ENCODE measurements at places on chromosomes 3 and 15. TPM values are rescaled to one million over a fixed set of nuclear protein-coding genes. Genes with fewer than 3 reads are reported as not detected.

GRCh38 chr15:90266061-90266431, 574 bp downstream of the NGRN start:
- peak overlapping the region; percentile 98 for H3K27ac ChIP-seq
- no peaks in the 10 kb centered on the region for H3K27me3 ChIP-seq
- H3K36me3 ChIP-seq: peaks cover 15% of the 10 kb centered on the region
- H3K4me3 ChIP-seq: peak overlapping the region; percentile 96
- H3K4me1 ChIP-seq: peaks cover 33% of the 10 kb centered on the region

DNA sequence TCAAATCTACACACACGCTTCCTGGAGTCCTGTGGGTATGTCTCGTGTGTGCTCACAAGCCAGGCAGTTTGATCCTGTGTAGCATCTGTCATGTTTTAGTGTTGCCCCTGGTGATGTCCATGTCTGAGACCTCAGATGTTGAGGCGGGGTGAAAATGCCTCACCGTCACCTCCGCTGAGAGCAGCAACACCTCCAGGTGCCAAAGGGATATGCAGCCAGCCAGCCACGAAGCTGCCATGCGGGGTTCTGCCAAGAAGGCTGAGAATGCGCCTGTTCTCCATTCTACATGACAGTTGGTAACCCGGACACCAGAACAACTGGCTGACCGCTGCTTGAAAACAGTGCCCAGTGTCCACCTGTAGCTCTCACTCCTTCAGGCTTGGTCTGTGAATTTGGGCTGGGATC, 253.8 kb downstream of the TLE3 start:
- no peaks in the 10 kb centered on the region for H3K36me3 ChIP-seq
- H3K4me3 ChIP-seq: no peak overlapping the region
- DNase-seq: no peak
- H3K4me1 ChIP-seq: peaks cover 2% of the 10 kb centered on the region

GRCh38 chr3:100954990-100955389, 38.2 kb downstream of the ABI3BP start:
- H3K27ac ChIP-seq: no peak overlapping the region
- no peak overlapping the region for H3K4me3 ChIP-seq
- H3K27me3 ChIP-seq: no peaks in the 10 kb centered on the region
- no peaks in the 10 kb centered on the region for H3K4me1 ChIP-seq

The TRIM71 gene
- not detected for total RNA-seq

- DNase-seq: no peak
- no peaks in the 10 kb centered on the region for H3K27me3 ChIP-seq
- H3K4me3 ChIP-seq: no peak overlapping the region
- no peak overlapping the region for H3K27ac ChIP-seq
Observed at GRCh38 chr3:172904711-172905373, 154.3 kb downstream of the ECT2 start.

- H3K27me3 ChIP-seq: peaks cover 13% of the 10 kb centered on the region
- no peak overlapping the region for H3K27ac ChIP-seq
- H3K4me3 ChIP-seq: no peak overlapping the region
- no peaks in the 10 kb centered on the region for H3K36me3 ChIP-seq
Observed at GRCh38 chr15:68987676-68988075, 26.8 kb upstream of the NOX5 start.

DNA sequence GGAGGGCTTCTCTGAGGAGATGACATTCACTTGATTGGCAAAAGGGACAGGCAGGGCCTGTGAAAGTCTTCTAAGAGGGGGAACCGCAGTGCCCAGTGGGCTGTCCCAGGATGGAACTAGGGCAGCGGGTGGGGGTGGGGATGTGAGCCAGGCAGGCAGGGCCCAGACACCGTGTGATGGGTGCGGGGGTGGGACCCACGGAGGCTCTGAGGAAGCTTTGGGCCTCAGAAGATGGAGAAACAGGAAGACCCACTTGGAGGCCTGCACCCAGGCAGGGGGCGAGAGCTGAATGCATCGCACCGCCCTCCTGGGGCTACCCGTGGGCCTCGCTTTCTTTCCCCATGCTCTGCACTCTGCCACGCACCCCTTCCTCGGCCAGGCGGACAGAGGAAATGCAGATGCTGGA, 32.9 kb upstream of the ACAD9 start:
- H3K4me1 ChIP-seq: peaks cover 10% of the 10 kb centered on the region
- no peaks in the 10 kb centered on the region for H3K36me3 ChIP-seq
- peak overlapping the region; percentile 80 for H3K4me3 ChIP-seq

The CCR9 gene
- 19.4 TPM for total RNA-seq

The SLC28A2 gene
- not detected for total RNA-seq

The CDC25A gene
- total RNA-seq: 19.0 TPM

The DNAH1 gene
- total RNA-seq: 28.5 TPM

DNA sequence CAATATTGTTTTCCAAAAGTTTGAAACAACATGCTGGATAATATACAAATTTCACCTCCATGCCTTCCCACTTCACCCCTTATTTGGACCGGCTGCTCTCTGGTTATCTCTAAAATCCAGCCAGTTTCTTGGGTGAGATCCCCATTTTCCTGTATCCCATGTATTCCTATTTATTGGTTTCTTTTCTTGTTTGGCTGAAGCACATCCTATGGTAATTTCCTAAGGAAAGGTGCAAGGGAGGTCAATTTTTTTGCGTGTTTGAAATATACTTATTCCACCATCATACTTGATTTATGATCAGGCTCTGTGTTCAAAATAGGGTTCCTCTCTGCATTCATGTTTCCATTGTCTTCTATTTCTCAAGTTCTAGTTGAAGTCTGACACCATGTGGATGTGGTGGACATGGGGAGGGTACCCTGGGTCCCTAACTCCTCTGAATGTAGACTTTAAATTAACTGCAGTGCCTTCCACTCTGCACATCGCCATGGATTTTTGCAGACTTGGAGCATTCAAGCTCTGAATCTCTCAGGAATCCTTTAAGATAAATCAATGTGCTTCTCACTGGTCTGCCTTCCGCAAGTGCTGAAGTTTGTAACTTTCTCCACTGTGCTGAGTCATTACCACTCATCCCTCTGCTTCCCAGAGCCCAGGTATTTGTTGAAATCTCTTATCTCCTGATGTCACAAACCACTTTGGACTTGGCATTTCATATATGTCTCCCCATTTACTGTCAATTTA, 52.1 kb upstream of the TLE3 start:
- DNase-seq: no peak
- H3K36me3 ChIP-seq: no peaks in the 10 kb centered on the region
- H3K27ac ChIP-seq: no peak overlapping the region
- peaks cover 28% of the 10 kb centered on the region for H3K27me3 ChIP-seq

DNA sequence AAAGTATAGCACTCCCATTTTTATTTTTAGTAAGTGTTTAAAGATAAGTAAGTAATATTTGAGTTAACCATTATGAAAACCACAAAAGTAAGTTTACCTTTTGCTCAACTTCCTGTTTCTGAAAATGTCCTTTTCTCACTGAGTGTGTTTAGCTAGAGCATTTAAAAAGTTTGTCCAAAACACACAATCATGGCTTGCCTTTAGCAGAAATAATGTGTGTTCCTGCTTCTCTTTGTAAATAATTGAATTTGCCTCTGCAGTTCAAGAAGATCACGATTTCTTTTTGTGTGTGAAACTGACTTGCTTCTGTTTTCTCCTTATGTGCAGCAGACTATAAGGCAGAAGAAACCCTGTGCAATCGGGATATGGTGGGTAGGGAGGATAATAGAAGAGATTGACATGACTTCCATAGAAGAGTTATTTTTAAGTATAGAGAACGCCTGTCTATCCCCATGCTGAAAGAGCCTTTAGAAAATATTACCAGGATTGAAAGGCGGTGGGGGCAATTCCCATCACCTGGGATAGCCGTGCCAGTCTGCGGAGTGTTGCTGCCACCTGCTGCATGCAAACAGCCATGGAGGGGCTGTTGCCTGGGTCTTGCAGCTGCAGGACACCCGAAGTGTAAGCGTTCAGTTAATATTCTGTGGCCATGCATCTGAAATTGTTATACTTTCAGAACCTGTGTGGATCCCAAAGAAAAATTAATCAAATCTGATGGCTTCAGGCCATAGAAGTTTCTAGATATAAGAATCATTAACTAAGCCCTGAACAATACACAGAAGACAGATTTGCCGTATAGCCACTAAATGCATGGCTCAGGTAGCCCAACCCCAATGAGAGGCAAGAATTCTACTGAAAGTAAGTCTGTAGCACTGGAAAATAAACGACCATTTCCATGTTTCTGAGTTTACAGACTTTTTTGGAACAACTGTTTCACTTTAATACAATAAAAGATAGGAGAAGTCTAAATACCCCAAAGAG, 2.4 kb upstream of the CD96 start:
- peaks cover 31% of the 10 kb centered on the region for H3K4me1 ChIP-seq
- no peaks in the 10 kb centered on the region for H3K27me3 ChIP-seq
- H3K4me3 ChIP-seq: peak overlapping the region; percentile 69

The IQCF5 gene
- not detected for total RNA-seq

The CCNB2 gene
- 75.9 TPM for total RNA-seq

DNA sequence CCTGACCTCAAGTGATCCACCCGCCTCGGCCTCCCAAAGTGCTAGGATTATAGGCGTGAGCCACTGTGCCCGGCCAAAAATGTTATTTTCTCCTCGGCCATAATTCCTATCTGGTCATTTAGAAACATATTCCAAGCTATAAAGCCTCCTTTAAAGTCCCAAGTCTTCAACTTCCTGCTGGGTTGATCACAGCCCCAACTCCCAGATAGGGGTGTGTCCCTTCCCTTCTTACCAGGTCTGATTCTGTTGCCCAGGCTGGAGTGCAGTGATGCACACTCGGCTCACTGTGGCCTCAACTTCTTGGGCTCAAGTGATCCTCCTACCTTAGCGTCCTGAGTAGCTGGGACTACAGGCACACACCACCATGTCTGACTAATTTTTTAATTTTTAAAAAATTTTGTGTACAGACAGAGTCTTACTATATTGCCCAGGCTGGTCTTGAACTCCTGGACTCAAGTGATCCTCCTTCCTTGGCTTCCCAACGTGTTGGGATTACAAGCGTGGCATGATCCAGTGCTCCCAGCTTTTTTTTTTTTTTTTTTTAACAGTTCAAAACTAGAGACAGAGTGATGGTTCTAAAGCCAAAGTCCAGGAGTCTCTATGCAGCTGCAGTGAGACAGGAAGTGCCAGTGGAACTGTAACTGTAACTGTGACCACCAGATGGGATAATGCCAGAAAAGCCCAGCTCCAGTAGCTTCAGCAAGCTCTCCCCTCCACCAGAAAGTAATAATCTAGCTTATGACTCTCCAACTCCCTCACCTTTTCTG, 8.2 kb upstream of the PRKAR2A start:
- H3K4me3 ChIP-seq: no peak overlapping the region
- peaks cover 13% of the 10 kb centered on the region for H3K36me3 ChIP-seq
- no peak for DNase-seq
- H3K27ac ChIP-seq: peak overlapping the region; percentile 3

GRCh38 chr15:60784483-60785254, 305.7 kb upstream of the ICE2 start:
- H3K4me3 ChIP-seq: no peak overlapping the region
- no peak overlapping the region for H3K27ac ChIP-seq
- peaks cover 6% of the 10 kb centered on the region for H3K4me1 ChIP-seq

DNA sequence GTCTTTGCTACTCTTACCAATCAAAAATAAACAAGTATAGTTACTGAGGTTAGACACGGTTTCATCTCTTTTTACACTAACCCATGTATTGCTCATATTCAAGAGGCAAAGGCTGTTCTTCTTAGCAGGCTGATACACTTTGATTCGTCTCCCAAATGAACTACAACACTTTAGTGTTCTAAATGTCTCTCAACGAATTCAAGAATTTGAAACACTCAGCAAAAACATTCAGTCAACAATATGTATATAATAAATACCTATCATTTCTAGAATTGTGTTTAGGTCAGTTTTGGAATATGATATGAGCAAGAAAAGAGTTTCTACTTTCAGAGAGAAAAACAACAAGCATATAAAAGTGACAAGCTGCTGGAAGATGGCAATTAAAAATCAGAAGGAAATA, 669.6 kb upstream of the DPPA4 start:
- H3K36me3 ChIP-seq: no peaks in the 10 kb centered on the region
- no peak for DNase-seq
- no peak overlapping the region for H3K27ac ChIP-seq
- H3K4me1 ChIP-seq: no peaks in the 10 kb centered on the region
- no peak overlapping the region for H3K4me3 ChIP-seq

DNA sequence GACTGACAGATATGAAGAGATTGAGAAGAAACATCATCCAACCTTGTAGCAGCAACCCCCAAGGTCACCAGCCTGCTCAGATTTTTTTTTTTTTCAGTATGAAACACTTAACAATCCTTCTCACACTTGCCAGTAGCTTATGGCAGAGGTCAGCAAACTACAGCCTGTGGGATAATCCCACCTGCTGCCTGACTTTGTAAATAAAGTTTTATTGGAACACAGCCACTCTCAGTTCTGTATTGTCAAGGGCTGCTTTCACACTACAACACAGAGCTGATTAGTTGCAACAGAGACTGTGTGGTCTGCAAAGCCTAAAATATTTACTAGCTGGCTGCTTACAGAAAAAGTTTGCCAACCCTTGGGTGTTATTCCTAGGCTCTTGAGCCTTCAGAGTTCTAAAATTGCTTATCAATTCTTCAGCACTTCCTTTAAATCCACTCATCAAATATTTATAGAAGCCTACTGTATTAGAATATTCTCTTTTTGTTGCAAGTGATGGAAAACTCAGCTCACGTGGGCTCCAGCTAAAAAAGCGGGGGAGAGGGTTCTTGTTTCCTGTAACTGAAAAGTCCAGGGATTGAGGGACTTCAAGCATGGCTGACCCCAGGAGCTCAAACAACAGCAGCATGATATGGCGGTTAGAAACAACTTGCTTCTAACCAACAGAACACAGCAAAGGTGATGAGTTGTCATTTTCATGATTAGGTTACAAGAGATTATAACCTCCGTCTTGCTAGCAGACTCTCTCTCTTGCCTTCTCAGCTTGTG, 246.1 kb downstream of the SHQ1 start:
- no peak overlapping the region for H3K4me3 ChIP-seq
- H3K4me1 ChIP-seq: no peaks in the 10 kb centered on the region
- H3K36me3 ChIP-seq: no peaks in the 10 kb centered on the region
- H3K27ac ChIP-seq: no peak overlapping the region
- DNase-seq: no peak
- no peaks in the 10 kb centered on the region for H3K27me3 ChIP-seq

- no peak overlapping the region for H3K4me3 ChIP-seq
- H3K27ac ChIP-seq: no peak overlapping the region
- no peaks in the 10 kb centered on the region for H3K4me1 ChIP-seq
Observed at GRCh38 chr3:157443905-157444796, 7.5 kb downstream of the PTX3 start.

DNA sequence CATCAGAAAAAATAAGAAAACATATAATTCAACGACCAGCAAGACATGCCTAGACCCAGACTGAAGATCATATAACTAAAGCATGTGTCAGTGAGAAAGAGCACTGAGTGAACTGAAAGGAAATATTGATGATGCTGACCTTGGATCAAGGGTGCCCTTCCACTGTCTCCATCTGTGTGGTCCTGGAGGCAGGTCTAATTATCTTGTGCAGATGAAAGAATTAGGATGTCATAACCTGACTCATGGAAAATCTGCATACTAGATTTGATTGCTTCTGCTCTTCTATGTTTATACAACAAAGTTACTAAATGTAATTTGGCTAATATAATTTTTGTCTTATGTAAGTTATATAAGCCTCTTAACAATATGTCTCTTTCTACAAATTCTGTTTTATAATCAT, 264.6 kb upstream of the TGFBR2 start:
- no peaks in the 10 kb centered on the region for H3K27me3 ChIP-seq
- H3K27ac ChIP-seq: no peak overlapping the region
- H3K36me3 ChIP-seq: peaks cover 30% of the 10 kb centered on the region
- peaks cover 23% of the 10 kb centered on the region for H3K4me1 ChIP-seq
- DNase-seq: no peak
